ENCODE measurements at places on chromosomes 6 and 20.
A peak's percentile ranks its signal among the peaks of the same experiment; 100 is the strongest.

- DNase-seq = no peak
These were observed 3.9 kb downstream of the SRC start for GRCh38 chr20:37349517-37350491.

DNA sequence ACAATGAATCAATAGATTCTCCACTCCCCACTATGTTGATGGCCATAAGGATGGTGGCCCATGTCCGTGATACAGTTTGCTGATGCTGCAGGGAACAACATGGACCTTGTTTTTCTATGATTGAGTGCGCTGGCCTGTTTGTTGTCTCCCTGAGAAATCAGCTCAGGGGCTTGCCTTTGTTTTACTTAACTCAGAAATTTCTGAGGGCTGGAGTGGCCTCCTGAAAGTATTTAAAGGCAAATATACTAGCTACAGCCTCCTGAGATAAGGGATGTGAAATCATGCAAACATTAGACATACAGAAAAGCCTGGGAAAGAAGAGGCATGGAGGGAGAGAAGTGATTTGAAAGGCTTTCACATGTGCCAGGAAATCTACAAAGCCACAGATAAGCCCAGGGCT, 170.3 kb upstream of the FLRT3 start:
- DNase-seq = no peak

- DNase-seq = no peak
These were observed 21.7 kb downstream of the RPRD1B start for GRCh38 chr20:38055294-38055693.

DNA sequence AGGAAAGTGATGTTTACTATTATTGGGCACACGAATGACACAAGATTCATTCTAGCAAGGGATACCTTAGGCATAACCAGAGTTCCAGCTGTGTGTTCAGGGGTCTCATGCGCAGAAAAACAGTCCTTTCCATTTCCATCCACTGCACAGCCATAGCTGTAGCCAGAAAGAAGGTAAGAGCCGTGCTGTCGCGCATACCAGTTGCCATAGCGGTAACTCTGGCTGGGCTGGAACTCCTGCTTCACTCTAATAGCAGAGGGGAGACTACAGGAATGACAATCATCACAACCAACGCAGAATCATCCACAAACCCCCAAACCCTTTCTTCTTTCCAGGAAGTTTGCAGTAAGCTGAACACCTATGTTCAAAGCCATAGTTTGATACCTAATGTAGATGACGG, 7.5 kb downstream of the C6orf52 start:
- no peak for DNase-seq

DNA sequence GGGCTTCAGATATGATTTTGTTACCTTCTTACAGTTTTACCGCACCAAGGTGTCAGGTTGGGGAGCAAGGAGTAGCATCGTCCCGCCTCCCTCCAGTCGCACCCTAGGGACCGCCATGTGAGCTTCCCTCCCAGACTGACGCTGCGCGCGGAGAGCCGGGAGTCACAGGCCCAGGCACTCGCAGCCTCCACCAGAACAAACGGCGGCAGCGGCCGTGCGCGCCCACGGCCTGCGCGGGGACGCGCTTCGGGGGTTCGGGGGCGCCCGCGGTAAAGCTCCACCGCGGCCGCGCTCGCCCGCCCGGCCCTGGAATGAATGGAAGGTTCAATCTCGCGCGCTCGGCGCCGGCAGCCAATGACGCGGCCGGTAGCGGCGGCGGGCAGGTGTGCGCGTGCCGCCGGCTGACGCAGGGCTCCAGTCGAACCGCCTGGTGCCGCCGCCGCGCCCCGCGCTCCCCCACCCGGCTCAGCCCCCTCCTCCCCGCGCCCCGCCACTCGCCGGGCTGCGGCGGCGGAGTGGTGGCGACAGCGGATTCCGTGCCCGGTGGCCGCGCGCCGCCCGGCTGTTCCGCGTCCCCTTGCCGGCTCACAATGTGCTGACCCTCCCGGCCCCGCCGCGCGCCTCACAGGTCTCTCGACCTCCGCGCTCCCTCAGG, 16.5 kb upstream of the LIN28B start:
- no peak for DNase-seq

- no peak for DNase-seq
These were observed 728.3 kb downstream of the MAFB start for GRCh38 chr20:39960522-39961428.

- no peak for DNase-seq
These were observed 10.9 kb downstream of the CUL9 start for GRCh38 chr6:43192911-43193310.

DNA sequence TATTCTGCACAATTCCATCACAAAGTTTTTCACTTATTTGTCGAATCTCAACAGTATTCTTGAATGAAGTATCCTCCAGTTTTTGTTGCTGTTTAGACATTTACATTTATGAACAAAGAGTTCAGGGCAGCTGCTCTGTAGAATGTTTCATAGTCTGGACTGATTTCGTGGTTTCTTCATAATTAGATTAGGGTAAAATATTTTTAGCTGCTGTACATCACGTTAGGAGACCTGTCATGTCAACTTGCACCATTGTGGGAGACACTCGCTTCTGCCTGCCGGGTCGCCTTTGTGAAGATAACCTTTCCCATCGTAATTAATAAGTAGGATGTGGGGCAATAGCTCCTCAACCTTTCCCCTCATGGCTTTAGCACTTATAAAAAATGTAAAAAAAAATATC, 27.5 kb upstream of the RPS6KA2 start:
- DNase-seq = no peak

GRCh38 chr20:5309971-5310370, 6.8 kb downstream of the PROKR2 start:
- no peak for DNase-seq

GRCh38 chr20:52411611-52412010, 220.0 kb upstream of the ZFP64 start:
- DNase-seq = no peak

GRCh38 chr20:56928007-56928406, 298.9 kb downstream of the TFAP2C start:
- DNase-seq = no peak

DNA sequence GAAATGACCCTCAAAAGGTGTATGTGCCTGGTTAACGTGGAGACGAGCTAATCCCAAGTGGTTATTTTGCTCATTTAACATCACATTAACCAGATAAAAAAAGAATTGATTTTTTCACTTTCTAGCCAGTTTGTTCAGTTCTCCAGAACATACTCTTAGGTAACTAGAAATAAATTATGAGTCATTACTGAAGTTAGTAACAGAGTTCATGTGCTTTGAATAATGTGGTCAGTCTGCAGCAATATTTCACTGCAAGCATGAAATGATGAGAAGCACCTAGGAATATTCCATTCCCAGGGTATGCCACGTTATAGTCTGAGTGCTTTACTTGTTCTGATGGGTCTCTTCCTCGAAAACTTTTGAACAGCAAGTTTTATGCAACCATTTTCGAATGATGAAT, 138.3 kb upstream of the INSM1 start:
- no peak for DNase-seq

- DNase-seq = no peak
These were observed 93.4 kb downstream of the THBS2 start for GRCh38 chr6:169160091-169160854.

- no peak for DNase-seq
These were observed 59.3 kb upstream of the ZNF217 start for GRCh38 chr20:53652859-53653517.

GRCh38 chr6:128235556-128235955, 284.8 kb downstream of the PTPRK start:
- no peak for DNase-seq

DNA sequence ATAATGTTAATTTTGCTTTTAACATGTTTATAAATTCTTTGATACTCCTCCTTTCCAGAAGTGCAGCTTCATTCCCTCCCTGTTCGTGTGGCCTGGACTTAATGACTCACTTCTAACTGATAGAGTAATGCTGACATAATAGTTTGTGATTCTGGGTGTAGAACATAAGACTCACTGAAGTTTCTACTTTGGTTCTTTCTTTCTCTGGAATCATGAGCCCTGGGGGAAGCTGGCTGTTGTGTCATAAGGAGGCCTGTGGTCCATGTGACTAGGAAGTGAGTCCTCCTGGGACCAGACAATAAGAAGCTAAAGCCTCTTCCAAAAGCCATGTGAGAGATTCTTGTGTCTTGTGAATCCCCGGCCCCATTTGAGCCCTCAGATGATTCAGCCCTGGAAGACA, 30.5 kb upstream of the HLA-G start:
- no peak for DNase-seq

GRCh38 chr6:146550911-146551310, 7.3 kb downstream of the RAB32 start:
- DNase-seq = no peak

DNA sequence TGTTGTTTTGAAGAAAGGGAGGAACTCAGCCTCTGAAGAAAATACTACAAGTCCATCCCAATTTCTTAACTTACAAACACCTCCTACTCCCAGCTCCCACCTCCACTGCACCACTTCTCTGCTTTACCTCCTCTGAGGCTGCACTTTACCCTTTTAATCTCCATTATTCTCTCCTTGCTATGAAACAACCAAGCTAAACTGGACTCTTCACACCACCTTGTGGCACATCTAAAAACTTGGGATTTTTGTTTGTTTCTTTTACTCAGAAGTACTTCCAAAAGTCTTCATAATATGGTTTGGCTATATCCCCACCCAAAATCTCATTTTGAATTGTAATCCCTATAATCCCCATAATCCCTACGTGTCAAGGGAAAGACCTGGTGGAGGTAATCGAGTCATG, 142.2 kb downstream of the MOXD1 start:
- no peak for DNase-seq

DNA sequence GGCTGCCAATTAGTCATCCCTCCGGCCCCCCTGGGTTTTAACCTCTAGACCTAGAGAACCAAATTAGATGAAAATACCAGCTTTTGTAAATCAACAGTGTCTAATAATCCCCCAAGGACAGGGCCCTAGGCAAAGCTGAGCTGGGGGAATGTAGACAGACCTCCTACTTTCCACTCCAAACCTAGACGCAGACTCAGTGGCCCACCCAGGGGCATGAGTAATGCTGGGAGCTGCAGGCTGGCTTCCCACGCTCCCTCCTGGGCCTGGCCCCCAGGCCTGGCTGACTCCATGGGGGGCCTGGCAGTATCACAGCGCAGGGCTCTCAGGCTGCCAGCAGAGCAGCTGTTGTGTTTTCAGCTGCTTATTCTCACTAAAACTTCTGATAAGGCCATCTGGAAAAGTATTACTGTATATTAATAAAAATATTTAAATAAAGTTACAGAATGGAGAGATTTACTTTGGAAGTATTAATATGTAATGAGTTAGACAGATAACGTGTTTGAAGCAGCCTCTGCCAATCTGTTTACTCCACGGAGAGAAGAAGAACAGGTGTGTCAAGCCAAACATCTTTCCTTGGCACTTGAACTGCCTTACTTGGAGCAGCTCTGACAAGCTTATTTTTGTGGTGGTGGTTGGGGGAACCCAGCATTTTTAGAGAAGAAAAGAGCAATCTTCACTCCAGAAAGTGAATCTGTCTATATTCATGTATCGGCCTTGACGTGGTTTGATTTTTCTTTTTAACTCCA, 144.0 kb upstream of the AGPAT4 start:
- peak; percentile 6 for DNase-seq

- no peak for DNase-seq
These were observed 156.8 kb downstream of the CEBPB start for GRCh38 chr20:50347284-50348063.

- DNase-seq = no peak
These were observed 76.5 kb downstream of the ADGRG6 start for GRCh38 chr6:142378138-142378875.

- DNase-seq = peak; percentile 35
These were observed 45.0 kb downstream of the SLC23A2 start for GRCh38 chr20:4956200-4956810.

DNA sequence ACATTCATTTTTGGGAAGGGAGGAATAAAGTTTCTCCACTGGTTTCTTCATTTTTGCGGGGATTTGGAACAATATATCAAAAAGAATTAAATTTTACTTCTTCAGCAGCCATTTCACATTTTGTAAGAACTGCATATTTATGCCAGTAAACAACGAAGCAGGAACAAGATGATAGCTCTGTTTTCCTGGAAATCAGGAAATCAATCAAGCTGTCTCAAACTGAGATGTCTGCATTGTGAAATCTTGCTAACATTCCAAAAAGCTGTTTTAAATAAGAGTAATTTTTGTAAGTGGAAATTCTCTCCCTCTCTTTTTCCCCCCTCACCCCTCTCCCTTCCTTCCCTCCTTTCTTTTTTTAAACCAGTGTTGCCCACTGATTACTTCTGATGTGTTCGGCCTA, 20.0 kb downstream of the MAPK13 start:
- DNase-seq = no peak

DNA sequence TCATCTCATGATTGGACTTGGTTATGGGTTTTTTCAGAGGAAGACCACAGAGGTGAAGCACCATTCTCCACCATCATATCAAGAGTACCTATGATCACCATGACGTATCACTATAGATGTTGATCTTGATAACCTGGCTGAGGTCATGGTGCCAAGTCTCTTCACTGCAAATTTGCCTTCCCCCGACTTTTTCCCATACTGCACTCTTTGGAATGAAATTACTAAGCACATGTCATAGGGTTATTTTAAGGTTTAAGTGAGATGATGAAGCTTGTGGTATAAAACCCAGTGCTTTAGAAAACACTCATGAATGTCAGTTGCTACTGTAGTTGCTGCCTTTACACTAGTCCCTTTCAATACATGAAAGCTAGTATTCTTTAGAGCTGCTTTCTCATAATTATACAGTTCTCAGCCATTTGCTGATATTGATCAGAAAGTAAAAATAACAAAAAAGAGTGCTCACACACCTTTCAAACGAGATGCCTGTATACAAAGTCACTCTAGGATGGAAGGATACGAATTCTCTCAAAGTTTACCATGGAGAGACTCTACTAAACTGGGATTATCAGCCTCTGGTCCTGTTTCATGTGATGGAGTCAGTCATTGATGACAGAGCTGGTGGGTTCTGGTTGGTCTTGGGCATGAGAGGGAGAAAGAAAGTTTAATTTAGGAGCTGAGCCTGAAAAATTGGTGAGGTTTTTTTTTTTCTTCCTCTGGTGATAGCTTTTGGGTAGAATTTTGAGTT, 228.1 kb downstream of the PRL start:
- no peak for DNase-seq

- no peak for DNase-seq
These were observed 420.1 kb upstream of the SLC35B3 start for GRCh38 chr6:8855411-8855810.

DNA sequence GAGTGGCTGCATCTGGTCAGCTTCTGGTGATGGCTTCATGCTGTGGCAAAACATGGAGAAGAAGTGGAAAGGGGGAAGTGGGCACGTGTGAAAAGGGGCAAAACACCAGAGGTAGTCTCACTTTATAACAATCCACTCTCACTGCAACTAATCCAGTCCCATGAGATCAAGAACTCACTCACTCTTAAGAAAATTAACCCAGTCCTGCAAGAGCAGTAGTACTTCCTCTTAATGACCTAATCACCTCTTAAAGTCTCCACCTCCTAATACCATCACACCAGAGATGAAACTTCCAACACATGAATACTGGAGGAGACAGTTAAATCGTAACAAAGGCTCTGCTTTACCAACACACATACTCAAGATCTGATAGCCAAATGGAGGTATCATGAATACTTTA, 152.6 kb downstream of the THEMIS start:
- no peak for DNase-seq

- no peak for DNase-seq
These were observed 115.1 kb downstream of the MAP7 start for GRCh38 chr6:136435101-136435500.

Data from NCI-H1417 treated with DMSO at 0.1 percent for 48 hours (cell line).